Mucosa of descending colon (tissue), 3 donors: ENCODE measurements at places on chromosomes 2 and 18. TPM values are rescaled to one million over a fixed set of nuclear protein-coding genes. Genes with fewer than 3 reads are reported as not detected.

The ELOA2 gene
- not detected for total RNA-seq

GRCh38 chr2:100882645-100883613 lies 63.0 kb downstream of the NPAS2 start:
- DNase-seq, result no peak

- no peak for DNase-seq
Observed at GRCh38 chr2:274503-274902, 9.8 kb downstream of the ACP1 start.

- no peak for DNase-seq
Observed at GRCh38 chr2:9333591-9334171, 89.6 kb downstream of the ITGB1BP1 start.

DNA sequence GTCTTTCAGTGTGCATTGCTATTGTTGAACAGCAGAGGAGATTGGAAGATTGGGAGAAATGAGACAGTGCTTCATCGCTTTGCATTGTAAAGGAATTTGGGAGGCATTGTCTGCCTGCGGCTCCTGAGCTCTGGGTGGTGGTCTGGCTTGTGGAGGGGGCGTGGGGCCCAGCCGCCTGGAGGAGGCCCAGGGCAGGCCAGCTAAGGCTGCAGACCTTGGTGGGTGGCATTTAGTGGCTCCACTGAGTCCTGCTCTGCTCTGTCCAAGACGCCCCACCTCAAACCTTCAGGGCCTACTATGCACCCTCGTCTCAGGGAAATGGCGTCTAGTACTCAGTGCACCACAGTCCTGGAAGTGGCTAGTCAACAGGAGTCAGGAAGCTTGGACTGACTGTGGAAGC lies 5.7 kb upstream of the HS1BP3 start:
- peak; percentile 10 for DNase-seq

- DNase-seq, result peak; percentile 24
Observed at GRCh38 chr2:167335541-167335992, 447.3 kb downstream of the XIRP2 start.

DNA sequence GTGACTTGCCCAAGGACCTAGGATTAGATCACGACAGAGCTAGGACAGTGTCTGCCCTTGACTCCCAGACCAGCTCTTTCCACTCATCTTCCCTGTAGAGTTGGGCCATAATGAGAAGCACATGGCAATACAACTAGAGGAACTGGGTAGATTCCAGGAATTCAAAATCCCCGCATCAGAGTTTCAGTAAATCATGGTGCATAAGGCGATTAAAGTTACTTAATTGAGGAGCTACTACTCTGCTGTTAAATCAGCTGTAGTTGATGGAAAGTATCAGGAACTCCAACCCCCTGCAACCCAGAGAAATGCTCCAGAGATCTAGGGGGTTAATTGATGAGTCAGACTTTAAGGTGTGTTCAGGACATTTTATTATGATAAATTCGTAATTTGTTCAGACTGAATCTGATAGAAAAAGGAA lies 5.7 kb downstream of the ANTXR1 start:
- no peak for DNase-seq

GRCh38 chr2:128306081-128306930 lies 12.4 kb downstream of the HS6ST1 start:
- peak; percentile 62 for DNase-seq

The KCNG2 gene
- total RNA-seq, result 0.19 TPM

The WNT10A gene
- total RNA-seq, result 1.1 TPM

DNA sequence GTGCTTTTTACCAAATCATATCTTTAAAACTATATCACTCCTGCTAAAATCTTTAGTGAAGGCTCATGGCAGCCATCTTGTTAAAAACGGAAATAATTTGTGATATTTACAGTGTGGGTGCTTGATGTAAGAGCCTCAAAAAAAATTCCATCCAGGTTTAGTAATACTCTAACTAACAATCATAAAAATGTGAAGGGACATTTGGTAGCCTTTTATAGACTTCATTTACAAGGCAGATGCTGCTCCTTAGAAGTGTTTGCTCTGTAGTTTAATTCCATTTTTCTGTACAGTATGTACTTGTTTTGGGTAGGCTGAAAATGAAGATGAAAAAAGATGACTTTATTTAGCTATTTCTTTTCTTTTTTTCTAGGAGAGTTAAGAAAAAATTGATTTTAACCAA lies 525.0 kb downstream of the ZEB2 start:
- DNase-seq, result no peak

The UPP2 gene
- not detected for total RNA-seq

The ARMC9 gene
- total RNA-seq, result 10.9 TPM

GRCh38 chr2:127872354-127872753 lies 13.4 kb downstream of the AMMECR1L start:
- no peak for DNase-seq

- no peak for DNase-seq
Observed at GRCh38 chr2:165791421-165792103, 2.5 kb downstream of the GALNT3 start.

The CDH20 gene
- total RNA-seq, result not detected

- DNase-seq, result no peak
Observed at GRCh38 chr18:3152294-3152693, 67.5 kb downstream of the MYOM1 start.

The PPP1R1C gene
- total RNA-seq, result not detected

The SERPINB13 gene
- not detected for total RNA-seq

The ADAM23 gene
- 1.2 TPM for total RNA-seq

GRCh38 chr18:40371673-40372072 lies 1583.4 kb upstream of the PIK3C3 start:
- DNase-seq, result no peak

The ZSWIM2 gene
- not detected for total RNA-seq

- no peak for DNase-seq
Observed at GRCh38 chr18:69226971-69227370, 173.7 kb upstream of the DOK6 start.

DNA sequence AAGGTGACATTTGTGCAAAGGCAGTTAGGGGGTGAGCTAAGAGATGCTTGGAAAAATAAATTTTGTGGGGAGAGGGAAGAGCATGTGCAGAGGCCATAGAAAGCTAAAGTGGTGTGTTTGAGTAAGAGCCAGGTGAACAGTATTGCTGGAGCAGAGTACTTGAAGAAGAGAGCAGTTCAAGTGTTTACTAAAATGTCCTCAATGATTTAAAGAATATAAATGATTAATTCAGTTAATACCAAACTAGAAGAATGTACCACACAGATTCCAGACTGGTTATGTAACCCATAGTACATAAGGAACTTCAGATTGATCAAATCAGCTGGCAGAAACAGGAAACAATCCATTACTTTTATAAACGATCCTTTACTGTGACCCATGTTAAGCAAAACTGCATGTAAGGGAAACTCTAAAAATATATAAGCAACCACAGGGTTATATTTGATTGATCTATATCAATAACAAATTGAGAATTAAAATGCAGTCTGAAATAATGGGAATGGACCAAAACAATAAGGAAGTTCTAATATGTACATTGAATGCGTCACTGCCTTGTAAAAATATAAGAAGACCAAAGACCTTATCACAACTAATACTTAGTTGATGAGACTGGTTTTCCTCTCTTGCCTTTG lies 76.9 kb downstream of the LDAH start:
- DNase-seq, result no peak
